Activated naive CD4-positive, alpha-beta T cell (primary cell): ENCODE measurements at places on chromosomes 6 and 20.

GRCh38 chr6:7975764-7976146, 65.2 kb upstream of the TXNDC5 start:
- DNase-seq: no peak

- no peak for DNase-seq
Measured at GRCh38 chr6:127146932-127147331, 28.5 kb downstream of the RSPO3 start.

- DNase-seq: no peak
Measured at GRCh38 chr20:16701296-16701695, 28.5 kb upstream of the SNRPB2 start.

DNA sequence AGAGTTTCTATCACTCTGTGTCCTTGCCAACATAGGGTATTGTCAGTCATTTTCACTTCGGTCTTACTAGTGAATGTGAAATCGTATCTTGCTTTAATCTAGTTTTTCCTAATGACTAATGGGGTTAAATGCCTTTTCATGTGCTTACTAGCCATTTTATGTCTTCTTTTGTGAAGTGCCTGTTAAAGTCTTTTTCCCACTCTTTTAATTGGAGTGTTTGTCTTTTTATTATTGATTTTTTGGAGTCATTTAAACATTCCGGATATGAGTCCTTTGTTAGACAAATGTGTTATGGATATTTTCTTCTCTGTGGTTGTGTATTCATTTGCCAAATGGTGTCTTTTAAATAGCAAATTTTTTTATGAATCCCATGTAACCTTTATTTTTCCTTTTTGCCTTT, 194.6 kb downstream of the CDH26 start:
- no peak for DNase-seq

- DNase-seq: no peak
Measured at GRCh38 chr6:64482631-64483030, 847.0 kb downstream of the PHF3 start.

DNA sequence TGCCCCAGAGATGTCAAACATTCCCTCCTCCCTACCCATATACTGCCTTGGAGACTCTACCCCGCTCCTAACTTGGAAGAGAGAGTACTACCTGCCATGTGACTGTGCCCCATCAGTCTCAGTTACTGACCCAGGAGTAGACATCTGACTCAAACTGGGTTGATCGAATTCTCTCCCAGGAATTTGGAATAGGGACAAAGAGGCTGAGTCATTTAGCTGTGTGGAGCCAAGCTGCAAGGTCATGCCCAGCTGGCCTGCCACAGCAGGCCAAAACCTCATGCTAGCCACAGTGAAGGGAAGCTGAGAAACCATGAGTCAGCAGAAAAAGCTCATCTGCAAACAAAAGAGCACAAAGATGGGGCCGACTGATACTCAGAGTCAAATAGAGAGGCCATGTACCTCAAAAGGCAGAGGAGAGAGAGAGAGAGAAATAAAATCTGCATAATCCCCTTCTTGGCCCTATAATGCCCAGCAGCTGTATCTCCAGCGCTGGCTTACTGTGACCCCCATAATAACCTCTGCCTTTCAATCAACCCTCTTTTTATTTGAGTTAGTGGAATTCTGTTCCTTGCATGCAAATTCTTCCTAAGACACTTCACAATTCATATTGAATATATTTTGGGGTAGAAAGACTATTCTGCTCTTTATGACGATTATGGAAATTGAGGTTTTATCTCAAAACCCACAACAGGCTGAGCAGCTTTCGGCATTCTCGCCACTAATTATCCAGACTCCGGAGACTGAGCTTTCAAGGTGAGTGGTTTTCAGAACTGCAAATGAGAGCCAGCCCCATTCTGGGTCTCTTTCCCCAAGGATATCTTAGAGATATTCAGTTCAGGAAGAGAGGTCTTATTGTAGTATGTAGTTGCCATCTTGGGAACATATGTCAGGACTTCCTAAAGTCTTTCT, 21.4 kb upstream of the AKIRIN2 start:
- DNase-seq: no peak

DNA sequence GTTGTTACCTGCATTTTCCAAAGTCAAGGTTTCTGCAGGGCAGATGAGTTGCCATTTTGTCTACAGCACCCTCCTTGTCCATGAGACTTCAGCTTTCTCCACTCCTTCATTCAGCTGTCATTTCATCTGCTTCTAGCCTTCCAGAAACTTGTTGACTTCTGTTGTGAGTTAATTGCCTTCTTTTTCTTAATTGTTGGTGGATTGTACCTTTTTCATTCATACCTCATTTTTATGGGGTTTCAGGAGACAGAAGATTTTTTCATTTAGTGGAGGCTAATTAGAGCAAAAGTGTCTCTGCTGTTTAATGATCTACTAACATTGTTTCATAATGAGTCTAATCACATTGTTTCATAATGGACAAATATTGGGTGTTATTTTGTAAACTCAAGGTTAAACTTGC, 7.5 kb upstream of the SUMO4 start:
- no peak for DNase-seq

- no peak for DNase-seq
Measured at GRCh38 chr6:14501240-14501639, 383.7 kb downstream of the CD83 start.

DNA sequence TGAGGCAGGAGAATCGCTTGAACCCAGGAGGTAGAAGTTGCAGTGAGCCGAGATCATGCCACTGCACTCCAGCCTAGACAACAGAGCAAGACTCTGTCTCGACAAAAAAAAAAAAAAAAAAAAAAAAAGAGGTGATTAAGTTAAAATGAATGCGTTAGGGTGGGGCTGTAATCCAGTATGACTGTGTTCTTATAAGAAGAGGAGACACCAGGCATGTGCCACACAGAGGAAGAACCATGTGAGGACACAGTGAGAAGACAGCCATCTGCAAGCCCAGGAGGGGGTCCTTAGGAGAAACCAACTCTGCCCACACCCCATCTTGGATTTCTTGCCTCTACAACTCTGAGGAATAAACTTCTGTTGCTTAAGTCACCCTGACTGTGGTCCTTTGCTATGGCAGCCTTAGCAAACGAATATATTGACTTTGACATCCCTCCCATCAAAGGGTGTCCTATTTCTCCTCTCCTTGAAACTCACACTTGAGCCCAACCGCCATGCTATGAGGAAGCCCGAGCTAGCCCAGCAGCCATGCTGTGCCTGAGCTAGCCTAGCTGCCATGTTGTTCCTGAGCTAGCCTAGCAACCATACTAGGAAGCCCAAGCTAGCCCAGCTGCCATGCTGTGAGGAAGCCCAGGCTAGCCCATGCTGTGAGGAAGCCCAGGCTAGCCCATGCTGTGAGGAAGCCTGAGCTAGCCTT, 15.8 kb upstream of the PPP1R16B start:
- no peak for DNase-seq

DNA sequence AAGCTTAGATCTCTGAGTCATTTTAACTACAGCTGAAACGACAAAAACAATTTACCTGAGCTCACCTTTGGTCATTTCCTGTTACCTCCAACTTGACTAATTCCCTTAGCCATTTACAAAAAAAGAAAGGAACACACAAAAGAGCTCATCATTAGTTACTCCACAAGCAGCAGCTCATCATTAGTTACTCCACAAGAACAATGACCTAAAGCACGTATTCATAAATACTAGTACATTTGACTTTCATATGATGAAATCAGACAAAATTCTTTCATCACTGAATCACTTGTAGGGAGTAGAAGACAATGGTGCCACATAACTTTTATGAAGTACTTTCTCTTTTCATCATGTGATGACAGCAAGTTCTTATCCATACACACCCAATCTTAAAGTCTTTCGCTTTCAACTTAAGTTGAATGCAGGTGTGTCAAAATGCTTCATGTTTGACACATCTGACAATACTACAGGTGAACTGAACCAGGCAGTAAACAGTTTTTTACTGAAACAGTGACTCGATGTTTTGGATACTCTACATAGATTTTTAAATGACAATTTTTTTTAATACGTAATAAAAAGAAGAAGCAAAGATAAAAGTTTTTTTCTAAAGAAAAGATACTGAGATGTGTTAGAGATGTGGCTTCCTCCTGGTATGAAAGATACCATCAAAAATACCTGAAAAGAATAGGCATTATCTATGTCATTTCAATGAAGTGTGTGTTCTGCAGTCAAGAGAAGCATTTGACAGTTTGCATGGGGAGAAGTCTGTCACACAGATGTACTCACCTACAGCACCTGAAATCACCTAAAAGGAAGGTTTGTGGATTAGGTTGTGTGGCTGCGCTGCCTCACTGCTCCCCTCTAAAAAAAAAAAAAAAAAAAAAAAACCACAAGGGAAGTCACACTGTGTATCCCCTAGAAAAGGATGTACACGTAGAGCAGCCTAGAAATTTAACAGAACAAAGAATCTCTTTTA, 109.1 kb downstream of the PRDM1 start:
- DNase-seq: no peak

GRCh38 chr20:59405226-59406200, 105.1 kb downstream of the EDN3 start:
- no peak for DNase-seq

DNA sequence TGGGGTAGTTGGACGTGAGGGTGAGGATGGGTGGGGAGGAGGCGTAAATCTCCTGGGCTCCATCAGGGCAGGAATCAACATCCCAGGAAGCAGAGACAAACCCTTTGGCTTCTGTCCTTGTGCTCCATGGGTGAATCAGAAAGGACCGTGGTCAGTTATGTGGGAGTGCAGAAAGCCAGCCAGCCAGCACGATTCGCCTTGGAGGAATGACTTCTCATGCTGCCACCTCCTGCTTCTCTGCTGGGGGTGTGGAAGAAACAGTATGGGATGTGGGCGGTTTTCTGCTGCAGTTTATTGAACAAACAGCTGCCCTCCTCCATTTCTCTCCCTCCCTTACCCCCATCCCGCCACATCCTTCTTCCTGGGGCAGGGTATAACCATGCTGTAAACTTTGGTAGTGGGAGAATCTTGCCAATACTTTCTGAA, 214.5 kb downstream of the SOX4 start:
- DNase-seq: no peak

- no peak for DNase-seq
Measured at GRCh38 chr6:26363882-26364701, 906 bp upstream of the BTN3A2 start.

DNA sequence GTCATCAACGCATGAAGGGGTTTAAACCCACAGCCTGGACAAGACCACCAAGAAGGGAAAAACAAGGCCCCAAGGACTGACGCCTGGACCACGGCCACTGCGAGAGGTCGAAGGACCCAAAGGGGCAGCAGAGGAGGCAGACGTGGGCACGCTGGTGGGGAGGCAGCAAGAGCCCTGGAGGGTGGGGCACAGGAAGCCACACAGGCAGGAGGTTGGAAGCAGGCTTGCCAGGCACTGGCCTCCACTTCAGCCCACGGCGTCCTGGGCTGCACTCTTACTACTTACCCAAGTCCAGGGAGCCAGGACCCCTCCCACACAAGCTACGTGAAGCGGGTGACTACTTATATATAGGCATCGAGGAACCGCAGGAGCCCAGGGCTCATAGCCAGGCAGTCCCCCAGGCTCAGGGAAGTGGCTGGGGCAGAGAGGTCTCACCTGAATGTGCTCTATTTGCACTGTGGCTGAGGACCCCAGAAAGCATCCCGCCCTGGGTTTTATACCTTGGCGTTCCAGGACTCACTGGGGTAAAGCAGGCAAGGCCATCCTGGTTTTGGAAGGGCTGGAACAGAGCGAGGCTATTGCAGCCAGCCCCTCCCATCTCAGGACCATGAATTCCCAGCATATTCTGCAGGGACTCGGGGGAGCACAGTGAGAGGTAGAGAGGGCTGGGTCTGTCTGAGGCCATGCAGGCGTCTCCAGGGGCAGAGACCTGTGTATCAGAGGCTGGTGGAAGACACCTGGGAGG, 113.8 kb upstream of the AFDN start:
- no peak for DNase-seq

DNA sequence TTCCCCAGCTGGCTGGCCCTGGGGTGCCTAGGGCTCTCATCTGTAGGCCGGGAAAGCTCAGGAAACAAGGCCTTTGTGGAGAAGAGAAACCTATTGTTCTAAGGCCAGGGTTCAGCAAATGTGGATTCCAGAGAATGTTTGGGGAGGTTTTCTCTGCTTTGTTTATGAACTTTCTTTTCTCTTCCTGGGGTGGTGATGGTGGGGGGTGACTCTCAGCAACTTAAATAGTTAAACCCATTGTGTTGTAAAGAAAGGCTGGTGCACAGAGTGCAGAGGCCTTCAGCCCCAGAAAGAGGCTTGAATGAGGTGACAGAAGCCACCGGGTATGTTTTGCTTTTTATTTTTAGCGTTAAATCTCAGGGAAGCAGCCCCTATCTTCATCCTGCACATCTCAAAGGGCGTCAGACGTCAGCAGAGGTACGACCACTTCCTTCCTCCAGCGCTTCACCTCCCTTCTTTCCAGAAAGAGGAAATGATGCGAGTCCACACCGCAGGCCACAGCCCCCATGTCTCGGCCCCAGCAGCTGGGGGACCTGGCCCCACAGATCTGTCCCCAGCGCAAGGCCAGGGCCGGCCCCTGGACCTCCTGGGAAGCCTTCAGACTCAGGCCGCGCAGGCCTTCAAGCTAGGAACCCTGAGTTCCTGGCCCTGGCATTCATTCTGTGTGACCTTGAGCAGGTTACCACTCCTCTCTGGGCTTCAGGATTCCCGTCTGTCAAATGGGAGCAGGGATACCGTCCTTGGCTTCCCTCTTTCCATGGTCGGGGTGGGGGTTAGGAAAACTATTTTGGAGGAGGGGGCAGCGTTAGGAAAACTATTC, 605 bp upstream of the PPP1R16B start:
- peak; percentile 9 for DNase-seq

DNA sequence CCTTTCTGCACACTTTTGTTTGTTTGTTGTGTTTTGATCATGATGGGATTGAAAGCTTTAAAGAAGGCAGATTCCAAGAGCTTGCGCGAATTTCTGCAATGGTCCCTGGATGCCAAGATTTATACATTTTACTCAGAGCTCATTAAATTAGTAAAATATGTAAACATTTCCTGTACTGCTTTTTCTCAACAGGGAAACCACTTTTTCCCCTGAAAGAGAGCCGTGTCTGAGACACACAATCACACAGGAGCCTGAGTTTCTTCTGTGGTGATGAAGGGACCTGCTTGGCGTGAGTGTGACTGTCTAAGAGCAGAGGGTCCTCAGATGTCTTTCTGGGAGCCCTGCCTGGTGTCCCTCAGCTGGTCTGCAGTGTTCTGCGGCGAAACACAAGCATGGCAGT, 12.1 kb upstream of the TAGAP start:
- DNase-seq: no peak

DNA sequence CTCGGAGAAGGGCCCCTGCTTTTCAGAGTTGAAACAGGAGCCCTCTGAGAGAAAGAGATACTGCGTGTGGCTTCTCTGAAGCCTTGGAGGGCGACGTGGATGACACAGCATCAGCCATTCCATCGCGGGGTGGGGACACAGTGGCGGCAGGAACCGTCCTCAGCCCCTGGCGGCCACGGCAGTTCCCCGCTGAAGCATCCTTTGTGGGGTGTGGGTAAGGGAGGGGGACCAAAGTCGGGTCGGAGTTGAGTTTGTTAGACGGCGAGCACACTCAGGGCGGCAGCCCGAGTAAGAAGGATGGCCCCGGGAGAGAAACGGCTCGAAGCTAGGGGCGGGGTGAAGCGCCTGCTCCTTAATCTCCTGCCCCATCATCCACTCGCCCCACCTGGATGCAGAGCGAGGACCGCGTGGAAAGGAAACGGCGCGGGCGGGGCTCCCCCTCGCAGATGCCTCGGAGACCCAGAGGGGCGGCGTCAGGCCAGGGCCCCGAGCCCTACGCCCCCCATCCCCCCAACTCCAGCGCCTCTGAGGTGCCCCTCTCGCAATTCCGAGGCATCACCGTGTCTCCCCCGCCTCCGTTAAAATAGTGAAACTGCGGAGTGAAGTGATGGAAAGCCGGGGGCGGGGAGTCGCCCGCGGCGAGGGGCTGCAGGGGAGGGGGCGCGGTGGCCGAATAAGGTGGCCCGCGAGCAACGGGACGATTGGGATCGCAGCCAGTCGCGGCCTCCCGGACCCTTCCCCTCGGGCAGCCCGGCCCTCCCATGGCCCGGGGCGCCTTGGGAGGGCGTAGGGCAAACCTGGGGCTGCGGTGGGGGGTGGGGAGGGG, 796 bp upstream of the RREB1 start:
- DNase-seq: peak; percentile 40
